ENCODE measurements at places on chromosomes 7 and 10.

- no peak for DNase-seq
These were observed 204.6 kb downstream of the HDAC9 start for GRCh38 chr7:18700147-18700546.

DNA sequence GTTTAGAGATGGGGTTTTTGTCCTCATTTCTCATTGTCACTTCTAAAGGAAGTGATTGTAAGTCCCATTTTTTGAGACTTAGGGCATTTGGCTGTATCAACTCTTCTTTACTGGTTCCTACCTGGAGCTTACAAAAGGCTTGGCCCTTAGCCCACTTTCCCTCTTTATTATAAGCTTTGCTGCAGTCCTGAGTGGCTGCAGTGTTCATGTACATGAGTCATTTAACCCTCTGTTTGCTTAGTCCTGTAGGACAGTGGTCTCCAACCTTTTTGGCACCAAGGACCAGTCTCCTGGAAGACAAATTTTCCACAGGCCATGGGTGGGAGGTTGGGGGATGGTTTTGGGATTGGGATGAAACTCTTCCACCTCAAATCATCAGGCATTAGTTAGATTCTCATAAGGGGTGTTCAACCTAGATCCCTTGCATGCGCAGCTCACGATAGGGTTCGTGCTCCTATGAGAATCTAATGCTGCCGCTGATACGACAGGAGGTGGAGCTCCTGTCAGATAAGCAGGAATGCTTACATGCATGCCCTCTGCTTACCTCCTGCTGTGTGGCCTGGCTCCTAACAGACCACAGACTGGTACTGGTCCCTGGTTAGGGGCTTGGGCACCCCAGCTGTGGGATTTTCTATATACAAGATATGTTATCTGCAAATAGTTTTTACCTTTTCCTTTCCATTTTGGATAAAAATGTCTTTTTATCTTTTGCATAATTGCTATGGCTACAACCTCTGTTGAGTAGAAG, 99.7 kb downstream of the CCSER2 start:
- DNase-seq = no peak

DNA sequence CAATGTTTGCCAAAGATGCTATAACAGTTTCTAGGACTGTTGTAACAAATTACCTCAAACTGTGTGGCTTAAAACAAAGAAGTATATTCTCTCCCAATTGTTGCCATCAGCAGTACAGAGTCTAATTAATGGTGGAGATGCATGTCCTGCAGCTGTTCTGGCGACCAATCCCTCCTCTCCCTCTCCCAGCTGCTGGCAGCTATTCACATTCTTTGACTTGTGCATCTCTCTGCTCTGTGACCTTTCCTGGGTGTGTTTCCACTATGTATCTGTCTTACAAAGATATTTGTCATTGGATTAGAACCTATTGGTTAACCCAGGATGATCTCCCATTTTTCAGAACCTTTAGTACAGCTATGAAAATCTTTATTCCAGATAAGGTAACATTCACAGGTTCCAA, 561.7 kb upstream of the POM121L12 start:
- DNase-seq = no peak

DNA sequence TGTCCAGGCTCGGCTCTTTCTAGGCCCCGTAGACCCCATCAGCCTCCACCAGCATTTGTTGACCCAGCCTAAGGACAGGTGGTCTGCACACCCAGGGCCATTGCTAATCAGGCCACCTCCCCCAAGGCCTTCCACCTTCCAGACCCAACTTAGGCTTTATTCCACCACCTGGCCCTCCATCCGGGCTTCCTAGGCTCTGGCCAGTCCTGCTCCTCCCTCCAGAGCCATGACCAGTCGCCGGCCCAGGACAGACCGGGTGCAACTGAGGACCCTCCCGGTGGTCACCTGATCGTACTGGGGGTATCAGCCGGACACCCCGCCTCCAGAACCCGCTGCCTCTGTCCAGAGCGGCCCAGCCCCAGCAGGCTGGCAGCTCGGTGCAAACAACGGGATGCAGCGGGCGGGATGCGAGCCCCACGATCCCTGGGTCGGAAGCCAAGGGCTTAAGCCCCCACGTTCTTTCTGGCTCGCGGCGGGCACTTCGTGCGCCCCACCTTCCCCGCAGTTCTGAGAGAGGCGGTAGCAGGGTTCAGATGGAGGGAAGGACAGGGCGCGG, 545 bp downstream of the NACAD start:
- no peak for DNase-seq

DNA sequence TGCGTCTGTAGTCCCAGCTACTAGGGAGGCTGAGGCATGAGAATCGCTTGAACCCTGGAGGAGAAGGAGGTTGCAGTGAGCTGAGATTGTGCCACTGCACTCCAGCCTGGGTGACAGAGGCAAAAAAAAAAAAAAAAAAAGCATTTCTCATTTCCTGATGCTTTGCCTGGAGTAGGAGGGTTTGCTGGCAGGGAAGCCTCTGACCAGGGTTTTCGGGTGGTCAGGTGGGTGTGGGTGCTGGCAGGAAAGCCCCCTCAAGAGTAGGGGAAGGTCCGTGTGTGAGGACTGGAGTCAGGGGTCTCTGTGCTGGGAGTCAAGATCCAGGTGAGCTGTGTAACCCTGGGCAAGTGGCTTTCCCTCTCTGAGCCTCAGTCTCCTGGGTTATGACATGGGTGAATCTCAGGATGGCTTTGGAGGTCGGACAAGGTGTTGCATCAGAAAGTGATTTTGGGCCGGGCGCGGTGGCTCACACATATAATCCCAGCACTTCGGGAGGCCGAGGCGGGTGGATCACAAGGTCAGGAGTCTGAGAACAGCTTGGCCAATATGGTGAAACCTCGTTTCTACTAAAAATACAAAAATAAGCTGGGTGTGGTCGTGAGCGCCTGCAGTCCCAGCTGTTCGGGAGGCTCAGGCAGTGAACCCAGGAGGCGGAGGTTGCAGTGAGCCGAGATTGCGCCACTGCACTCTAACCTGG, 3.2 kb downstream of the AMZ1 start:
- no peak for DNase-seq

DNA sequence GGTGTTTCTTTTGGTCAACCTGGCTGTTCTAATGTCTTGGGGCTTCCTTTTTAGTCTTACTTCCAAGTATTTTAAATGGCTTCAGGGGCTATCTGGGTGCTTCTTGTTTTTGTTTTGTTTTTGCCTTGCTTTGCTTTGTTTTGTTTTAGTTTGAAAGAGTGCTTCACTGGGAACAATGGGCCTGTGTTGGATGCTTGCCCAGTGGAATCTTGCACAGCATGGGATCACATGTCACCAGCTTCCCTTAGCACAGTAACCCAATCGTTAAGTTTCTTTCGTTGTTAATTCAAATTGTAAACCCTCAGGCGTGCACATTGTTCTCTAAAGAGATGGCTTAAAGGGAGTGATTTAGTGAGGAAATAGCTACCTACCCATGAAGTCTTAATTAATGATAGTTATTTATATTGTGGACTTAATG, 8.9 kb downstream of the COL17A1 start:
- DNase-seq = no peak

- DNase-seq = no peak
These were observed 94.9 kb upstream of the ZNF438 start for GRCh38 chr10:31126593-31126992.

- no peak for DNase-seq
These were observed 3.7 kb downstream of the NOD1 start for GRCh38 chr7:30474893-30475292.
